Esophagus squamous epithelium (tissue), 5 donors: ENCODE measurements at places on chromosomes 12 and 14. TPM values are rescaled to one million over a fixed set of nuclear protein-coding genes. Genes with fewer than 3 reads are reported as not detected.

TNS2 gene
- total RNA-seq: 82.0 TPM

PLEKHG7 gene
- total RNA-seq: not detected

PTMS gene
- total RNA-seq: 114 TPM

TXNRD1 gene
- total RNA-seq: 125 TPM

IRF9 gene
- 21.9 TPM for total RNA-seq

FAM186B gene
- total RNA-seq: 1.1 TPM

SCARB1 gene
- 9.2 TPM for total RNA-seq

PUS7L gene
- total RNA-seq: 12.6 TPM

AGAP2 gene
- total RNA-seq: 1.3 TPM

STYK1 gene
- total RNA-seq: 7.8 TPM

TDRD9 gene
- total RNA-seq: 0.09 TPM

SERPINA9 gene
- total RNA-seq: not detected

MIP gene
- total RNA-seq: not detected

FOS gene
- total RNA-seq: 93.6 TPM

GRCh38 chr12:1750300-1750699, 59.4 kb downstream of the ADIPOR2 start:
- H3K27ac ChIP-seq: no peak overlapping the region
- H3K27me3 ChIP-seq: no peaks in the 10 kb centered on the region
- H3K4me1 ChIP-seq: no peaks in the 10 kb centered on the region
- H3K36me3 ChIP-seq: peaks cover 3% of the 10 kb centered on the region
- DNase-seq: no peak

DNA sequence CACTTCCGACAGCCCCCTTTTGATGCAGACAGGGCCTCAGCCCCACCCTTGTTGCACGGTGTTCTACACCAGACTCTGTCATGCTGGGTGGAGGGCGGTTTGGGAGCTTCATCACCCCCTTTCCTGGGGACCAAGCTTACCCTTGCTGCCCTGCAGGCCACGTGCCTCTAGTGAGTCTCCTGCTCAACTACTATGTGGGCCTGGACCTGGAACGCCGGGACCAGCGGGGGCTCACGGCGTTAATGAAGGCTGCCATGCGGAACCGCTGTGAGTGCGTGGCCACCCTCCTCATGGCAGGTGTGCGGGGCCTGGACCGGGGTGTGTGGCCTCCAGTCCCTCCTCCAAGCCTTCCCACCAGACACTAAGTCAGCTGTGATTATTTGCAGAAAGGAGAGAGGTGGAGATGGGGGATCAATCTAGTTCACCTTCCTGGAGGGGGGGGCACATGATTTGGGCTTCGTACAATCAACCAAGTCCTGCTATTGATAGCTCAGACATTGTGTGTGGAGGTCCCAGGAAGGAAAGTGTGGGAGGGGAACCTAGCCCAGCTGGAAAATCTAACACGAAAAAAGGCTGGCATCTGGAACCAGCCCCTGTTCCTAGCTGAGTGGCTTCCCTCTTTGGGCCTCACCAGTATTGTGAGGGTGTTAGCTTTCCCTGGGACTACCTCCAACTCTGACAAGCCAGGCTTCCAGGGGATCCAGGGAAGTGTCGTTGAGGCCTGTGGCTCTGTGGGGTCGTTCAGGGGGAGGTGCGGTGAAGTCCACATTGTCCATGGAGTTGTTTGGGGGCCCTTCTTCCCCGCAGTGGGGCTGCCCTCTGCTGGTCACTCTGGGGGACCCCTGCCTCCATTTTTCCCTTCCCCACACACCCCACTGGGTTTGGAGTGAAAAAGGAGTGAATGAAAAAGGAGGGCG, 1.6 kb downstream of the ANKRD33 start:
- no peak overlapping the region for H3K4me3 ChIP-seq
- no peaks in the 10 kb centered on the region for H3K36me3 ChIP-seq
- H3K27me3 ChIP-seq: no peaks in the 10 kb centered on the region
- DNase-seq: no peak
- peaks cover 4% of the 10 kb centered on the region for H3K4me1 ChIP-seq

- no peaks in the 10 kb centered on the region for H3K4me1 ChIP-seq
- no peak for DNase-seq
- H3K27me3 ChIP-seq: no peaks in the 10 kb centered on the region
Measured at GRCh38 chr14:86091811-86092210, 561.9 kb downstream of the FLRT2 start.

DNA sequence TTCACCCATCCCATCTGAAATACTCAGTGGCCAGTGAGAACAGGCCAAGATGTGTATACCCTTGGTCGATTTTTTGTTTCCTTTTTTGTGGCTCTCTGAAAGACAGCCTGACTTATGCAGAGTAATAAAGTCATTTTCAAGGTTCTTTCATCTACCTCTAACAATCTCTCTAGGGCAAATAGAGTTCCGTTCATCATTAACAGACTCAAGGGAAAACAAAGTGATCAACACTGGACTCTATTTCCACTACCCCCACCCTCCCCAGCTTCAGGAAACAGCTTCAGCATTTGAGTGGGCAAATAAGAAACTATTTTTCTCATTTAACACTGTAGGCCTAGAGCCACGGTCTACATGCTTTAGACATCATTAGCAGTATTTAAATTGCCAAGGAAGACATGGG, 15.9 kb downstream of the PRKAB1 start:
- H3K36me3 ChIP-seq: peaks cover 24% of the 10 kb centered on the region
- peaks cover 26% of the 10 kb centered on the region for H3K4me1 ChIP-seq
- H3K27ac ChIP-seq: no peak overlapping the region
- no peak for DNase-seq
- H3K4me3 ChIP-seq: no peak overlapping the region
- H3K27me3 ChIP-seq: no peaks in the 10 kb centered on the region

DNA sequence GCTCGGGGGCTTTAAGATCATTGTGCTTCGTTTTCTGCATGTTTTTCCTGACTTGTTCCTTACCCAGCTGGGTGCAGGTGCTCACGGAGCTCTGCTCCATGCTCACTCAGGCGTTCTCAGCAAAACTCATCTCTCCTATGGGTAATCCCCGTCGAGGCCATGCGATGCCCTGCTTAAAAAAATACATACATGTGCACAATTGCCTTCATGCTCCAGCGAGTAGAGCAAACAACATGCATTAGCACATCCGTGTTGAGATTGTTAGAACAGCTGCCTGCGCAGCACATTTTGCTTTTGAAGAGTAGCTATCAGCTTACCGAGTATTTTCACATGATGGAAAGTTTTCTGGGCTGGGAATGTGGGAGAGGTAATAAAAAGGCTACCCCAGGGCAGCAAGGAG, 16.2 kb downstream of the AACS start:
- peak overlapping the region; percentile 63 for H3K27ac ChIP-seq
- no peak for DNase-seq
- H3K4me1 ChIP-seq: peaks cover 32% of the 10 kb centered on the region
- no peak overlapping the region for H3K4me3 ChIP-seq

GRCh38 chr12:113798552-113798951, 167.6 kb downstream of the RBM19 start:
- no peak overlapping the region for H3K4me3 ChIP-seq
- H3K36me3 ChIP-seq: no peaks in the 10 kb centered on the region
- DNase-seq: no peak
- peaks cover 29% of the 10 kb centered on the region for H3K27me3 ChIP-seq
- no peaks in the 10 kb centered on the region for H3K4me1 ChIP-seq

DNA sequence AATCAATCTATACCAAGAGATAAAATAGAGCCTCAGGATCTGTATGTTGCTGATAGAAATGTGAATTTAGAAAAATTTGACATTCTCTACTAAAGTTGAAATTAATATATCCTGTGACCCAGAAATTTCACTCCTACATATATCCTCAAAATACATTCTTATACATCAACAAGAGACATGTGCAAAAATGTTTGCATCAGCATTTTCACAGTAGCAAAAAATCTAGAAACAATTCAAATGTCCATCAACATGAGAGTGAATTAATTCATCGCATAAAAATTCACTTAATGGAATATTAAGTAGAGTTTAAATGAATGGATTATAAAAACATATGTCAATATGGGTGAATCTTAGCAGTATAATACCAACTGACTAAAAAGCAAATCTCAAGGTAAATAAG, 80.8 kb downstream of the GPR65 start:
- no peak overlapping the region for H3K4me3 ChIP-seq
- no peaks in the 10 kb centered on the region for H3K36me3 ChIP-seq

GRCh38 chr12:58639318-58639934, 280.9 kb downstream of the LRIG3 start:
- H3K27me3 ChIP-seq: no peaks in the 10 kb centered on the region
- no peak overlapping the region for H3K27ac ChIP-seq
- H3K4me3 ChIP-seq: no peak overlapping the region
- H3K4me1 ChIP-seq: no peaks in the 10 kb centered on the region
- no peaks in the 10 kb centered on the region for H3K36me3 ChIP-seq

DNA sequence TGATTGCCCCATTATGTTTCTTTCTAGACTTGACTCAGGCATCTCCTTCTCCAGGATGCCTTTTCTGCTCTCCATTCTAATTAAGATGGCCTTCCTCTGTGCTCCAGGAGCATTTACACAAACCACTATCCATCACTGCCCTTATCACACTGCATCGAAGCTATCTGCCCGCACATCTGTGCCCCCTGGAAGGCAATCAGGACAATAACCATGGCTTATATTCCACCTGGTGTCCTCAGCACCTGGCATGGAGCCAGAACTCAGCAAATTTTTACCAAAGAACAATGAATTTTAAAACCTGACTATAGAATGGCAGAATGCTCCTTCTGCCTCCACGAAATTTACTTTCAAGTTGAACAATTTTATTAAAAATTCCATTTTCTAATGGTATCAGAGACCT, 465.8 kb downstream of the APAF1 start:
- no peak overlapping the region for H3K27ac ChIP-seq
- H3K27me3 ChIP-seq: no peaks in the 10 kb centered on the region
- DNase-seq: no peak
- H3K36me3 ChIP-seq: no peaks in the 10 kb centered on the region
- H3K4me3 ChIP-seq: no peak overlapping the region

- no peaks in the 10 kb centered on the region for H3K27me3 ChIP-seq
- H3K4me3 ChIP-seq: no peak overlapping the region
- H3K36me3 ChIP-seq: no peaks in the 10 kb centered on the region
Measured at GRCh38 chr12:15154103-15154502, 67.1 kb downstream of the RERG start.

GRCh38 chr12:79451365-79451764, 239.4 kb downstream of the PAWR start:
- H3K27me3 ChIP-seq: no peaks in the 10 kb centered on the region
- DNase-seq: no peak
- H3K27ac ChIP-seq: no peak overlapping the region

DNA sequence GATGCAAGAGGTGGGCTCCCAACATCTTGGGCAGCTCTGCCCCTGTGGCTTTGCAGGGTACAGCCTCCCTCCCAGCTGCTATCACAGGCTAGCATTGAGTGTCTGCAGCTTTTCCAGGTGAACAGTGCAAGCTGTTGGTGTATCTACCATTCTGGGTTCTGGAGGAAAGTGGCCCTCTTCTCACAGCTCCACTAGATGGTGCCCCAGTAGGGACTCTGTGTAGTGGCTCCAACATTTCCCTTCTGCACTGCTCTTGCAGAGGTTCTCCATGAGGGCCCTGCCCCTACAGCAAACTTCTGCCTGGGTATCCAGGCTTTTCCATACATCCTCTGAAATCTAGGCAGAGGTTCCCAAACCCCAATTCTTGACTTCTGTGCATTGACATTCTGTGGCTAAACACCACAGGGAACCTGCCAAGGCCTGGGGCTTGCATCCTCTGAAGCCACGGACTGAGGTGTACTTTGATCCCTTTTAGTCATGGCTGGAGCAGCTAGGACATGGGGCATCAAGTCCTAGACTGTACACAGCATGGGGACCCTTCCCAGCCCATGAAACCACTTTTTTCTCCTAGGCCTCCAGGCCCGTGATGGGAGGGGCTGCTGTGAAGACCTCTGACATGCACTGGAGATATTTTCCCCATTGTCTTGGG, 24.0 kb upstream of the SLC38A1 start:
- H3K4me1 ChIP-seq: no peaks in the 10 kb centered on the region
- H3K27ac ChIP-seq: no peak overlapping the region
- no peak overlapping the region for H3K4me3 ChIP-seq
- DNase-seq: no peak
- H3K36me3 ChIP-seq: no peaks in the 10 kb centered on the region

DNA sequence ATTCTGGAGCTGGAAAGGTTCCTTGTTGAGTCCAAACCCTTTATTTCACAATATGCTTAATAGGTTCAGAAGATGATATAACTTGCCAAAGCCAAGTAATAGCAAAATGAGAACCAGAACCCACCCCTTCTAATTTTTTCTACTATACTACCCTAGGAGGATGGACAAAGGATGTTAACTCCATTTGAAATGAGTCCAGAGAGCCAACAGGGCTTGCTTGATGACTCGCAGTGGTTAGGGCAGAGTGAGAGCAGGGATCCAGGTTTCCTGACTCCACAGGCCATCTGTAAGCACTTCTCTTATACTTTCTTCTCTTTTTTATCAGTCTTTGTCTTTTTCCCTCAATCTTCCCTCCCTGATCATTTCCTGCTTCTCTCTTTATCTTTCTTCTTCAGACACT, 668.1 kb downstream of the MED13L start:
- H3K27me3 ChIP-seq: no peaks in the 10 kb centered on the region
- no peaks in the 10 kb centered on the region for H3K36me3 ChIP-seq
- no peaks in the 10 kb centered on the region for H3K4me1 ChIP-seq
- H3K27ac ChIP-seq: no peak overlapping the region
- no peak for DNase-seq

DNA sequence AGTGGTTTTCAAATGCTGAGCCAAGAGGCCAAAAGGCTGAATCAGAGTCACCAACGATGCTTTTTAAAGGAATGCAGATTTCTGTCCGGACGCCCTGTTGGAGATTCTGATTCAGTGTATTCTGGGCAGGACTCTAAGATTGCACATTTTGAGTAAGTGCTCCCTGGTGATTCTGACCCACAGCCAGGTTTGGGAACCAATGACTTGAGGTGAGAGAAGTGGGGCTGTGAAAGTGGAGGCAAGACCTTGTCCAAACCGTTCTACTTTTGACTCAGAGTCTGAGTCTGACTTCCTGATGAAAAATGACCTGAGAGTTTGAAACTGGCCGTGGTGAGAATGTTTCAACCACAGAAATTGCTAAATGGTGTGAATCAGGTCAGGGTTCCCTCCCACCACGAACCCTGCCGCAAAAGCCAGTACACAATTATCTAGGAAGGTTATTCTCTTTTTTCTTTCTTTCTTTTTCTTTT, 90.2 kb downstream of the NTN4 start:
- H3K27ac ChIP-seq: no peak overlapping the region
- no peak for DNase-seq
- H3K27me3 ChIP-seq: no peaks in the 10 kb centered on the region
- no peaks in the 10 kb centered on the region for H3K36me3 ChIP-seq
- no peak overlapping the region for H3K4me3 ChIP-seq
- peaks cover 3% of the 10 kb centered on the region for H3K4me1 ChIP-seq

DNA sequence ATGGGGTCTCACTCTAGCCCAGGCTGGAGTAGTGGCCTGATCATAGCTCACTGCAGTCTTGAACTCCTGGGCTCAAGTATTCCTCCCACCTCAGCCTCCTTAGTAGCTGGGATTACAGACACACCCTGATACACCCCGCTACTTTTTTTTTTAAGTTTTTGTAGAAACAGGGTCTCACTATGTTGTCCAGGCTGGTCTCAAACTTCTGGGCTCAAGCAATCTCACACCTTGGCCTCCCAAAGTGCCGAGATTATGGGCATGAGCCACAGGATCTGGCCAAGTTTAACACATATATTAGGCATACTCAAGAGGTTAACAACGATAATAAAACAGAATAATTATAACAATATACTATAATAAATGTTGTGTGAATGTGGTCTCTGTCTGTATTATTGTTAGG, 25.8 kb downstream of the PPTC7 start:
- no peak overlapping the region for H3K27ac ChIP-seq
- peaks cover 7% of the 10 kb centered on the region for H3K4me1 ChIP-seq
- DNase-seq: no peak
- no peaks in the 10 kb centered on the region for H3K36me3 ChIP-seq
- H3K27me3 ChIP-seq: no peaks in the 10 kb centered on the region
